ENCODE measurements at places on chromosomes 11 and 22.

GRCh38 chr11:12777208-12777874, 103.1 kb downstream of the TEAD1 start:
- DNase-seq = no peak

GRCh38 chr11:66052664-66052982, 459 bp downstream of the SF3B2 start:
- DNase-seq = no peak

DNA sequence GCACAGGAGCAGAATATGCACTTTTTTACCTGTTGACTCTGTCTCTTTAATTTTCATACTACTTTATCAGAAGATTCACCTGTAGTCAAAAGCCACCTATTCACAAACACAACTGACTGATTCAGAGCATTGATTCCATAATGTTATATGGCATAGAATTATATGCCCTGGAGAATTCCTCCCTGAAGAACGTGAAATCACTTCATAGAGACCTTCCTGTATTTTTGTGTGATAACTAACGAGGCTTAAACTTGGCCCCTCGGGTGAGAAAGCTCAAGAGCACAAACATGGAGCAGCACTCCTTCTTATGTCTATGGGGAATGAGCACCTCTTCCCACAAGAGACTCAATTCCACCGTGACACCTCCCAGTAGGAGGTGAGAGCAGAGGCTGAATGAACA, at the start of gene OR10A6:
TSS of gene OR10A6 (minus strand) at position 101 of the 400 bp plus-strand sequence. CDS start 2,606 bp downstream, outside the sequence.
- no peak for DNase-seq

DNA sequence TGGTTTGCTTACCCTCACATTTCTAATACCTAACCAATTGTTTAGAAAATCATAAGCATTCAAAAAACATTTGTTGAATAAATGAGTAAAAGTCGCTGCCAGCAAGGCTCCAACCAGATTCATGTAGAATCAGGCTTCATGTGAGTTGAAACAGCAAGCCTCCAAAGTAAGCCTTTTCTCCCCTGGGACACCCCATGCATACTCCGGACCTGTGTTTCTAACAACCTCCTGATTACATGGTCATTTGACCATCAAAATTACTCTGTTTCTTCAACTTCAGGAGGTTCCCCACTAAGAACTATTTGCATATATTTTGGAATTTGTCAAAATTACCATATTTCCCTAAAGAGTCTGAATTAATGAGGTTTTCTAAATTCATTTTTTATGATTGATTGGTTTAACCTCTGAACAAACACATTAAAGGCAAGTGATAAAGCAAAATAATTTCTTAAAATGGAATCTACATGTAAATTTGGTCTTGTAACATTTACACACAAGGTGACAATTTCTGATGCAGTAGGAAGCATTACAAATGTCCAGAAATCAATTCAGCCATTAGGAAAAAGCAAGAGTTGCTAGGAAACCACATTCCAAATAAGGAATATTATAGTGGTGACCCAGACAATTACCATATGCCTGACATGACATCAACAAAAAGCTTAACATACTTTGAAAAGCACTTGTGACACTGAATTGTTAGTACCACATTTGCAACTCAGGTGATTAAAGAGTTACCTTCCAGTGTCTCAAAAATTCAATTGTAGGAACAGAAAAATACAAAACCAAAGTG, 252.6 kb downstream of the GUCY1A2 start:
- no peak for DNase-seq

GRCh38 chr22:28027453-28028448, 108.7 kb upstream of the PITPNB start:
- no peak for DNase-seq

DNA sequence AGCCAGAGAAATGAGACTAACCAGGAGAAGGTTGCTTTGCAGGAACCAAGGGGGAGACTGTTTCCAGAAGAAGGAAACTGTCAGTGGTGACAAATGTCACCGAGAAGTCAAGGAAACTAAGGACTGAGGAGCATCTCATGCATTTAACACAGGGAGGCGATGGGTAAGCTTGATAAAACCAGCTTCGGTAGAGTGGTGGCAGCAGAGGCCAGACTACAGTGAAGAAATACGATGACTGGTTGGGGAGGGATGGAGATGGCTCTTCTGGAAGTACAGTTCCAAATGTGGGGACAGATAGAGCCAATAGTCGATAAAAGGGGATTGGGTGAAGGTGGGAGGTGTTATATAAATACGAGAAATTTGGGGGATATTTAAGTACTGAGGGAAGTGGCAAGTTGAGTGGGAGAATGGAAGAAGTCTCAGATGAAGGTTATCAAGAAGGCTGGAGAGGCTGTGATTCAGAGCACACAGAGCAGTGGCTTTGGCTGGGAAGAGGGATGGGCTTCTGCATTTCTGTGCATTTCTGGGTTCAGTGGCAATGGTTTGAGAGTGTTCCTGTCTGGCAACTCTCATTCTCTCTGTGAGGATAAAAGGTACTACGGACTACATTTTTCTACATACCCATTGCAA, 29.2 kb downstream of the SC5D start:
- DNase-seq = no peak

- DNase-seq = no peak
These were observed 1406.1 kb upstream of the TENM4 start for GRCh38 chr11:80846979-80847378.

DNA sequence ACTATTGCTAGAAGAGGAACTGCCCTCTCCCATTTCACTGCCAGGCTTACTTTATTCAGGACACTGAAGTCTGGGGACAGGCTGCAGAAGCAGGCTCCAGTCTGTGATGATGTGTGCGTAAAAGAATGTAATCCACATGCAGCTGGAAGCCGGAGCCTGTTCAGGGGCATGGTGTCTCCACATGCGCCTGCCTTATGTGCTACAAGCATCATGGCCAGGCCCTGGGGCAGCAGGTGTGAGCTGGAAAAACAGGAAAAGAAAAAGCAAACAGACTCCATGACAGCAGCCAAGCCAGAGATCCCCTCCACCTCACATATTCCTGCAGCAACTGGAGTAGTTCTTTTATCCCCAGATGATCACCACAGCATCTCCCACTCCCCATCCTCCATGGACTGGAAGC, 33.4 kb downstream of the ARFGAP2 start:
- peak; percentile 47 for DNase-seq

Measured in AG04449 (cell line).